Psoas muscle (tissue), 8 donors: ENCODE measurements at places on chromosomes 4 and X. TPM values are rescaled to one million over a fixed set of nuclear protein-coding genes. Genes with fewer than 3 reads are reported as not detected.

Gene ALAS2
- not detected for total RNA-seq

Gene ADGRL3
- total RNA-seq, result 0.83 TPM

Gene PRSS48
- not detected for total RNA-seq

DNA sequence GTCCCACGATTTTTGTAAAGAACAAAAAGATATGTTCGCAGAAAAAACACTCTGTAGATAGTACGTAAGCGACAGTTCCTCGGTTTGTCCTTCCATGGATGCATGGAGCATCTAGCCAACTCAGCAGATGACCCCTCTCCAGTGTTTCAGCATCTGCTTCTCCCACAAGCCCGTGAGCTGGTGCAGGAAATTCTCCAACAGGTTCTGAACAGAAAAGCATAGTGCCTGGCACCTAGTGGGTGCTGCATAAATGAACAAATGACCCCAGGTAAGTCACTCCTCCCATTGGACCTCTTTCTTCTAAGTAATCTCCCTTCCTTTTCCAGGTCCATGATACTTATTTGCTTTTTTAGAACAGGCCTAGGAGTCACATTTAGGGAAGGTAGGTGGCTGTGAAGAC is 966 bp upstream of the KIAA0232 start:
- DNase-seq, result no peak

GRCh38 chr4:164813554-164813953 is 59.6 kb downstream of the SMIM31 start:
- DNase-seq, result no peak

- DNase-seq, result no peak
Measured at GRCh38 chrX:145563159-145563558, 254.5 kb upstream of the SLITRK2 start.

GRCh38 chr4:100162027-100162685 is 28.1 kb downstream of the DDIT4L start:
- no peak for DNase-seq

DNA sequence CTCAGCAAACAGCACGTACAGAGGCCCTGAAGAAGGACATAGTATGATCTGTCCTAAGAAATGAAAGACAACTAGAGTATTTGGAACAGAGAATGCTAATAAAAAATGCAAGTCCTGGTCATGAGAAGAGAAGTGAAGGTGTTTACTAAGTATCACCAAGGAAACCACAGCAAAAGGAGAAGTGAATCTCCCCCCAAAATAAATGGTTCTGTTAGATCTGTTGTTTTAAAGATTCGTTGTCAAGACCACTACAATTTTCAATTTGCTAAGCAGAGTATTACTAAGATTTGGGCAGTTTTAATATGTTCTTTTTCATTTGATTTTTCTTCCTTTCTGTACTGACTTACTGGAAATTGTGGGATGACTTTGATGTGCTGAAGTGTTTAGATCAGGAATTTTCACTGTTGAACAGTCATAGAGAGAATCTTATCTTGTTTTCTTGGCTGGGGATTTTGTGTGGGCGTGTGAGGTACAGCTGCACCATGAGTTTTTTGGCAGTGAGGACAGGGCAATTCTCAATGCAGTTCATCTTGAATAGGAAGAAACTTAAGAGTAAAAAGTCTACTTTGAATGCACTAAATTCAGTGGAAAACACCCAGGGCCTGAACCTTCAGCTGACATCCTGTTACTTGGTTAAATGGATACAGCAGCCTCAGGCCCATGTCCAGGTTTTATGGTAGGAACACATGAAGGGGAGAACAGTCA is 132.2 kb downstream of the STIM2 start:
- DNase-seq, result no peak
